GOT3 (cell line): ENCODE measurements at places on chromosomes 3 and 15.

DNA sequence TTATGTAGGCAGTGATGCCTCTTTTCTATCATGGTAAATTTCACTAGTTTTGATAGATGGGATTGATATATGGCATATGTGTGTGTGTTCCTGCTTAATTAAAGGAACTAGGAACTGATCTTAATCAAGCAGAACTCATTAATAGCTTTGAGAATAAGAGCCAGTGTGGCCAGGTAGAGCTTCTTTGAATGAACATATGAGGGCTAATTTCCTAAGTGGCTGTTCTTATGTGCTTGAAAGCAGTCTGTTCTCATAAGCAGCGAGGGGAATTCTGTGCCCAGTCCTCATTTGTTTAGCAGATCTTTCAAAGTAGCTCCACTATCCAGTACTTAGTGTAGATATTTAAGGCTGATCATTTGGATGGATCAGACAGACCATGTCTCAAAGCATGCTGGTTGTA, 164.2 kb downstream of the GABRG3 start:
- no peak for DNase-seq

GRCh38 chr15:72272213-72272996, at the start of gene PARP6:
Gene PARP6, minus strand, starts transcription at chr15:72272554. Its CDS starts 5,077 bp downstream, at chr15:72267477.
- peak; percentile 95 for DNase-seq

GRCh38 chr15:39623529-39623931, 42.7 kb downstream of the THBS1 start:
- no peak for DNase-seq

- no peak for DNase-seq
Observed at GRCh38 chr15:31473385-31474058, 146.9 kb downstream of the KLF13 start.

DNA sequence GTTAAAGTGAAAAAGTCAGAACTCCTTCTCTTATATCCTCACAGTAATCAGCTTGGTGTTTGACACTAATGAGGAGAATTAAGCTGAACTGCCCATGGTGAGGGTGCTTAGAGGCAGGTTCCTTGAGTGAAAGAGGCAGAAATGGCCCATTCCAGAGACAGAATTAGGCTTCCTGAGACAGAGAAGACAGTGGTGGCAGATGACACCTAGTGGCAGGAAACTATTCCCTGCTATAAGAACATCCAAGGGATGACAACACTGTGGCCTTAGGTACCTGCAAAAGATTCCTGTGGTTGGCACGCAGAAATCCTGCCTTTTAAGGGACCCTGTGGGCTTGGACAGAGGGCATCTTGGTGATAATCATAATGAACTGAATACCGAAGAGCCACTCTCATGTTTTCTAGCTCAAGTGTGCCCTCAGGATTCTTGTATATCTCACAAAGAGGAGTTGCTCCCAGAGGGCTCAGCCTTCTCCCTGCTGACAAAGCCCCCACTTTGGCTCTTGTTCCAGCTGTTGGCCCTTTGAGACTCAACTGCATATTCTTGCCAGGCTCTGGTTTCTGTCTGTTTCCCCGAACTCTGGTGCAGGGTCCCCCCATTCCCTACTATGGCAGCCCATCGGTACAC, 56.0 kb downstream of the KBTBD12 start:
- no peak for DNase-seq

DNA sequence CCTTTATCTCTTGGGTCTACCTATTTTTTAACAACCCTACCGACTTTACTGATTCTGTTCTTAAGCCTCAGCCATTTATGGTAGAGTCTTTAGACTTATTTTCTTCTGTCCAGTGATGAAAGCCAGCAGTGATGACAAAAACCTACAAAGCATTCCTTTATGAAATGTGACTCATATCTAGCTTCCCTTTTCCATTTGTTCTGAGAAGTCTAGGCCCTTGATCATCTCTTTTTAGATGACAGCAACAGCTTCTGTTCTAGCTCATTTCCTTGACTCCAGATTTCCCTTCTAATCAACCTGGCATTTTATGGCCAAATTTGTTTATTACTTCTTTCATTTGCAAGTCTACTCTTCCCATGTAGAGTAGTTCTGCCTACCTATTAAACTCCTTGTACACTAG, 36.1 kb downstream of the CFAP44 start:
- no peak for DNase-seq

- DNase-seq, result no peak
Observed at GRCh38 chr3:31092748-31093589, 198.5 kb upstream of the GADL1 start.

- no peak for DNase-seq
Observed at GRCh38 chr15:96336108-96336595, 5.7 kb downstream of the NR2F2 start.

GRCh38 chr3:97816811-97817210, 5.0 kb upstream of the CRYBG3 start:
- DNase-seq, result no peak

GRCh38 chr3:195257454-195258448, 13.2 kb downstream of the XXYLT1 start:
- DNase-seq, result no peak

DNA sequence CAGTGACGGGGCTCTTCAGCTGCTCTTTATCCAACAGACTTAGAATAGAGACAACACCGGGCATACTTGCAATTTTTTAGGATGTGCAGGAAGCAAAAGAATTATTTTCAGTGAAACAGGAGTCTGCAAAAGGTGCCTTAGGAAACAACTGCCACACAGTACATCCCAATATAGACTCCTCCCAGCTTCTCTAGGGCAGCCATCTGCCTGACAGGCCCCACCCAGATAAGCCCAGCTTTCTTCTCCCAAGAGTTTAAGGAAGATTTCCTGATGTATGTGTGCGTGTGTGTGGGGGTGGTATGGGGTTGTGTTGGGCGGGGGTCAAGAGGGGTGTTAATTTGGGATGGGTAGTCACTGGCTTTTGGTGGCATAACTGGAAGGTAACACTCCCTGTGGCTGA, 21.5 kb downstream of the MAP2K1 start:
- DNase-seq, result no peak

DNA sequence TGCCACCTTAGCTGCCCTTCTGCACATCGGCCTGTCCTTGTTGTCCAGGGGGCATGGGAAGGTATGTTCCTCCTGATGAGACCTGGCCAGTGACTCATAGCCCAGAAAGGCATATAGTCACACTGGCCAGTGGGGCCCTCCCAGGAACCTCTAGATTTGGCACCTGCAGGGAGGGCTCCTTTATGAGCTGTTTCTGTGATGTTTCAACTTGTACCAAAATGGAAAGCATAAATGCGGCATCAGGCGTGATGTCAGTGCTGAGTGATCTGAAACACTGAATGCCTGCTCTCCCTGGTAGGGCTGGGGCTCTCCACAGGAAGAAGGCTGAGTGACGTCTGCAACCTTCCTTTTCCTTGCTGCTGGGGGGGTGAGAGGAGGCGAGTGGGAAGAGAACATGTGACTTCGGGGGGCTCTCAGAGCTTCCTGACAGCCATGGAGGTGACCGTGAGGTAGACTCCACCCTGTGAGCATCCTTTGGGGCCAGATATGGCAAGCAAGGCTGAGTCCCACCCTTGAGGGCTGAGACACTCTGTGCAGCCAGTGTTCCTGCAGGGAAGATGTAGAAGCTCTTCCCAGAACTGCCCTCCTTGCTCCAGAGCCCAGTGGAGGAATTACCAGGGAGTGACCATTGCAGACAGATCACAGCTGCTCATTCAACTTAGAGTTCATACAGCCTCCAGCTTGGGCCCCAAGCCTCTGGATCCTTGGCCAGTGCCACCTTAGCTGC, 37.1 kb upstream of the APEH start:
- DNase-seq, result no peak

GRCh38 chr3:72379500-72380187, 468.6 kb downstream of the SHQ1 start:
- no peak for DNase-seq

DNA sequence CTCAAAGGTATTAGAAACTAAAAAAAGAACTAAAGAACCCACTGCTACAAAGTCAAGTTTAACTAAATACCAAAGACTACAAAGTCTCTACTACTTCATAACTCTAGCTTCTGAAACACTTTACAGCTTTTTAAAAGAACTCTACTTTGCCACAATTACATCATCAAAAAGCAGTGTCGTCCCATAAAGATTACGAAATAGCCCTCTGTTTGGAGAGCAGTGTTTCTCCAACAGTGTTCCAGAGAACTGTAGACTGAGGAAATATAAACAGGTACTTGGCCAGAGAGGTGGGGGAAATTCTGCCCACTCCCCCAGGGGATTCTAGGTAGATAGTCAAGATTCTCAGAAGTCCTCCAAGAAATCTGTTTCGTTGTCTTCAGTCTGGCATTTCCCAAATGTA, 225.6 kb downstream of the PDZRN3 start:
- no peak for DNase-seq

GRCh38 chr3:141095546-141095937, 44.4 kb downstream of the SPSB4 start:
- DNase-seq, result no peak

DNA sequence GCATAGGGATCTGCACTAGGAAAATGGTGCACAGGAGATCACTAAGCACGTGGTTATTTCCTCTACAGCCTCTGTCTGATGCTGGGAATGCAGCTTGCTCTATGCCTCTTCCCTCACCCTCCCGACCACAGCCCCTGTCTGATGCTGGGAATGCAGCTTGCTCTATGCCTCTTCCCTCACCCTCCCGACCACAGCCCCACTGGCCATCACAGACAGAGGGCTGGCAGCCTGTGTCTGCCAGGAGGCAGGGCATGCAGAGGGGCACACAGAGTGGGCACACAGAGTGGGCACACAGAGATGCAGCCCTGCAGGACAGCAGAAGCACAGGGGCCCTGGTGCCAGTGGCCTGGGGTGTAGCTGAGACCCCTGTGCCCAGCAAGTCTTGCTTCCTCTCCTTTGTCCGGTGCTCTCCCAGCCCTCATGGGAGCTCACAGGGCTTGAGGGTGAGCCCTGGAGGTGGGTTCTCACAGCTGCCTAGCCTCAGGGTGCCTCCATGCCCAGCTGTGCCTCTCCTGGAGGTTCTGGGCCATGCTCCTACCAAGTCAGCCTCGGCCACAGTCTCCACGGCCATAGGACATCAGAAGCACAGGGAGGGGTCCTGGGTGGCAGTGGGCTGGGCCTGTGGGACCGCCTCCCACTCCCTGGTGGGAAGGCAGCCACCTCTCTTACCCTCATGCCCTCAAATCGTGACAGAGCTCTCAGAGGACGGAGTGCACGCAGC, 65.8 kb downstream of the EXOG start:
- DNase-seq, result no peak

- DNase-seq, result no peak
Observed at GRCh38 chr3:4475804-4476203, 8.7 kb upstream of the SUMF1 start.

GRCh38 chr3:29544701-29545363, 264.0 kb downstream of the RBMS3 start:
- DNase-seq, result no peak

DNA sequence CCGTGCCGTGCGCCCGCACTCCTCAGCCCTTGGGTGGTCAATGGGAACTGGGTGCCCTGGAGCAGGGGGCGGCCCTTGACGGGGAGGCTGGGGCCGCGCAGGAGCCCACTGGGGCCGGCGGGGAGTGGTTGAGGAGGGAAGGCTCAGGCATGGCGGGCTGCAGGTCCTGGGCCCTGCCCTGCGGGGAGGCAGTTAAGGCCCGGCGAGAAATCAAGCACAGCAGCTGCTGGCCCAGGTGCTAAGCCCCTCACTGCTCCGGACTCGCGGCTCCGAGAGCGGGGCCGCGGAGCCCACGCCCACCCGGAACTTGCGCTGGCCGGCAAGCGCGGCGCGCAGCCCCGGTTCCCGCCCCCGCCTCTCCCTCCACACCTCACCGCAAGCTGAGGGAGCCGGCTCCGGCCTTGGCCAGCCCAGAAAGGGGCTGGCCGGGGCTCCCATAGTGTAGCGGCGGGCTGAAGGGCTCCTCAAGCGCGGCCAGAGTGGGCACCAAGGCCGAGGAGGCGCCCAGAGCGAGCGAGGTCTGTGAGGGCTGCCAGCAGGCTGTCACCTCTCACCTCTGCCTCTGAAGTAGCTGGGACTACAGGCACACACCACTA, 7.8 kb downstream of the GP9 start:
- no peak for DNase-seq

GRCh38 chr3:67437789-67438188, 216.6 kb downstream of the SUCLG2 start:
- DNase-seq, result no peak

- DNase-seq, result no peak
Observed at GRCh38 chr3:11510001-11510340, 133.7 kb downstream of the VGLL4 start.

- no peak for DNase-seq
Observed at GRCh38 chr3:12828751-12829150, 12.6 kb downstream of the RPL32 start.

DNA sequence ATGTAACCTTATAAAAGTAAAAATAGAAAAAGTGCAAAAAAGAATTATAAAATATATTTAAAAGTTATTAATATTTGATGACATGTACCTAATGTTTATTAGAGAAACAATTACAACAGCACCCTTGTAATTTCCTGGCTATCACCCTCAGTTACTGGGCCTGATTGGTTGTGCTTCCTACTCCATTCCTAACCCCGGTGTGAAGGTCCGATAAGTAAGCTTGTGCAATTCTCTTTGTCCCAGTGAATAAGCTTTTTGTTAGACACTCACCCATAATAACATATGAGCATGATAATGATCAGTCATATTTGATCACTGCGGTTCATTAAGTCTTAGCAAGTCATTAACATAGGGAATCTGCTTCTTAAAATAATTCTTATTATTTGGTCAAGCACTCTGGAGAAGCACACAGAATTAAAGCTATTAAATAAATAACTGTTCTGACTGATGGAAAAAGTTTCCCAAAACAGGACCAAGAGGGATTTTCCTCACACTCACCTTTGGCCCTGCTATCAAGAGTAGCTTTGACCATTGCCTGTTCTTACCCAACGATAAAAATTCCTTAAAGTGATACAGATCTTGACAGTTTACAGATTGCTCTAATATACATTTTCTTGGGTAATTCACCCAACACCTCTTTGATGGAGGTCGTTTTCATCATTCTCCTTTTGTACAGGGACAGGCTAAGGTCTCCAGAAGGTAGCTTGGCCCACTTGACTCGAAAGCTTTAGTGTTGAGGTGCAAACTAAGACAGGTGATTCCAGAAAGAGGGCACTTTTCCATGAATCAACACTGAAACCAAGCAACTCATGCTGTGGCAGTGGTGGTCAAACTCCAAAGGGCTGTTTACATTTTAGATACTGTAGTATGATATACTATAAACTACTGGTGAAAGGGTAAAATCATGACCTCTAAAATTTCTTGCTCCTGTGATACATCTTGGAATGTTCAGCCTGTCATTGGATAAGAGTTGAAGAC, 543.0 kb upstream of the KCNMB2 start:
- DNase-seq, result no peak
